ENCODE measurements at places on chromosomes 2 and 18. TPM values are rescaled to one million over a fixed set of nuclear protein-coding genes. Genes with fewer than 3 reads are reported as not detected.

The CRYGD gene
- polyA plus RNA-seq = 0.52 TPM

The BOLL gene
- 0.09 TPM for polyA plus RNA-seq

The RAB6C gene
- polyA plus RNA-seq = 0.21 TPM

GRCh38 chr18:27022477-27022876 lies 157.0 kb upstream of the AQP4 start:
- no peak for DNase-seq

DNA sequence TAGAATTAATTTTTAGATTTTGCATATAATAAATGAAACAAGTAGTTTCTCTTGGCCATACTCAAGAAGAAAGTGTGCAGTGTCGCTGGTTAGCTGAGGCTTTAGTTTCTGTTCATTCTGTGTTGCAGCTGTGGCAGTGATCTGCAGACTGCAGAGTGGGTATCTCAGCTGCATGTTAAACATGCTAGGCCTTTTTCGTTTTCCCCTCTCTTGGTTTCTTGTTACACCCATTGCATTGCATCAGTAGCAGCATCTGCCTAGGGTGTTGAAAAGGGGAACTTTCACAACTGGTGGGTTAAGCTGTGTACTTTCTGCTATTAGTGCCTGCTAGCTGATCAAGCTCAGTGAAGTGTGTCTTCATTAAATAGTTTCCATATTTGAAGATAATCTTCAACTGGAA lies 51.3 kb downstream of the ACSL3 start:
- no peak for DNase-seq

The GREB1L gene
- polyA plus RNA-seq = 1.8 TPM

The HOXD8 gene
- 4.0 TPM for polyA plus RNA-seq

The CYP27A1 gene
- polyA plus RNA-seq = 109 TPM

The PRKAG3 gene
- 0.07 TPM for polyA plus RNA-seq

DNA sequence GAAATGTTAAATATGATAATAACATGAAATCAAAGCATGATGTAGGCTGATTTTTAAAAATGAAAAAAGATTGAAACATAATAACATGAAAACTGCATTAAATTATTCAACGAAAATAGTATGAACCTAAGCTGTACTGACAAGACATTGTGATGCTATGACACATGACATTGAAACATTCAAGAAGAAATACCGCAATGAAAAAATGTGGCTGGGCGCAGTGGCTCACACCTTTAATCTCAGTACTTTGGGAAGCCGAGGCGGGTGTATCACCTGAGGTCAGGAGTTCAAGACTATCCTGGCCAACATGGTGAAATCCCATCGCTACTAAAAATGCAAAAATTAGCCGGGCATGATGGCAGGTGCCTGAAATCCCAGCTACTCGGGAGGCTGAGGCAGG lies 14.6 kb downstream of the CXCR1 start:
- DNase-seq = no peak

DNA sequence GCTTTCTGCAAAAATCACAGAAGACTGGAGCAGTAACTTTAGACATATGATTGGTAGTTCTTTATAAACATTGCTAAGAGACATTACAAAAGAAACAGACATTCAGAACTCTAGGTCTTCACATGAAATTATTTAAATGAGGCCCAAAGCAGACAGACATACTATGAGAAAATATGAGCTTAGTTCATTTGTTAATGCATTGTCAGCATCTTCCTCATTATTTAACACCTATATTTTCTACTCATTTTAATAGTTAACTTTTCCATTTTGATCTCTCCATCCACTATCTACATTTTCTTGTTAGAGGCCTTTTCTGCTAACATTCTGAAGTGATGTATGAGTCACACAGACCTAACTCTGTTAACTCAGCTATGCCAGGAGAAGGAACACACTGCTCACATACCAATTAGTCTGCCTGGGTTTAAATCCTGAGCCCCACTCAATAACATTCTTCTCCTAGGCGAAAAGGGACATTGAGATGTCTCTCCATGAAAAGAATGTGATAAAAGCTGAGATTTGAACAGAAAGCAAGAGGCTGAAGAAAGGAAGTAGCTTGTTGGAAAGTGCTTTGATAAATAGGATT lies 400.3 kb upstream of the PKDCC start:
- DNase-seq = no peak

- DNase-seq = no peak
These were observed 90.5 kb downstream of the ICOS start for GRCh38 chr2:204027091-204027490.

GRCh38 chr2:20563833-20564232 lies 87.1 kb downstream of the HS1BP3 start:
- no peak for DNase-seq

DNA sequence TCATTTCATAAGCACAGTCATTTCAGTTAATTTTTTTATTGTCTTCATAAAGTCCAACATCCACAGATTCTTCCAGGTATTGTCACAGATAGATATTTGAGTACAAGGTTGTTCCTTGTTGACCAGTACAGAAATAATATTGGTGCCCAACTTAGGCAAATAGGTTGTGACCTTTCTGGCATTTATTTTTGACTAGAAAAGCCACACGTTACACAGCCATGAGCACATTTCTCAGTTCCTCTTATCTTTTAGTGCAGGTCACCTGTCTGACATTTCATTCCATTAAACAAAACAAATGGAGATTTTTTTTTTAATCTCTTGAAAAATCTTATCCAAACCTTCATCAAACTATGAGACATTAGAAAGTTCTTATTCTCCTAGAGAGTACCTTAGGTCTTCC lies 428.8 kb downstream of the ZNF521 start:
- no peak for DNase-seq

DNA sequence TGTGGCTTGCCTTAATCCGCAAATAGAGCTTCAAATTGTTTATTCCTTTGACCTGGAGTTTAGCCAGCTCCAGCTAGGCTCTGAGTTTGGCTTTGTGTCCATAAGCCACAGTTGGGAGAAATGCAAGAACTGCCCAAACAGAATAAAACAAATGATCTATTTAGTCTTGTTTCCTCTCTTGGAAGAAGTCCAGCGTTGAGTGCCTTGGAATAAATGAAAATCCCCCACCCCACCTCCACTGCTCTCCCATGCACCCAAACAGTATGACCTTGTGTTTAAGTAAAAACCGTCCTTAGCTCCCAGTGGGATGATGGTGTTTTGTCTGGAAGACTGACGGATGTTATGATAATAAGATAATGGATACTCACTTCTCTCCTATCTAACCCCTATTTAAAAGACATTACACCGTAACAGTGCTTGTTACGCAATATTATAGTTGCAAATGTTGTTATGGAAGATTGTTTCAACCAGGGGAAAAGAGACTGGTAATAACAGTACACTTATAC lies 3.2 kb upstream of the SERPINE2 start:
- no peak for DNase-seq

- DNase-seq = no peak
These were observed 79.6 kb downstream of the TEX51 start for GRCh38 chr2:126978333-126978732.

DNA sequence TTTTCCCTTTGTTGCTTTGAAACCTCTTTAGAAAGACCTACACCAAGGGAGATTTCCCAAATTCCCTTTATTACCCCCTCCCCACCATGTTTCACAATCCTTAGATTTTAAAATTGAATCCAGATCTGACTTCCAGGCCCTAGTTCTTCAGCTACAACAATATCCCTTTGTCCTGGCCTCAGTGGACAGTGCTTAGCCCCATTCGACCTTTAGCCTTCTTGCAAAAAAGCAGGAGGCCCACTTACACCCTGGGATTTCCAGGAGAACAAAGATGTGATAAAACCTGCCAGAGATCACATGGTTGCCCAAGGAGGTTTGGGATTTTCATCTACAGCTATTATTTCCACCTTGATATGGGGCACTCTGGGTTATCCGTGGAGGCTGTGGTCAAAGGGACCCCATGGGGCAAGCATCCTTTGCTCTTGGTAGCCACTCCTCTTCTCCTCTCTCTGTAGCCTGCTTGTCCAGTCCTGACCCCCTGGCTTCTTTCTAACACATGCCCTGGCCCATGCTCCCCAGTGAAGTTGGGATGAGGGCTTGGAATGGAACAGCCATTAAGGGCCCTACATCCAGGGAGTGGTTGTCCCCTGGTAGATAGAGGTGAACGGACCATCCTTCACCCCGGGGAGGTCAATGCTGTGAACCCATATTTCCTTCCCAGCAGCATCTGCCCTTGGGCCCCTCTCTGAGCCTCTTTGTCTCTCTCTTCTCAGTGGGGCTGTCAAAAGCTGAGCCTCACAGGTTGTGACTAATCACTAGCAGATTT lies 267.4 kb downstream of the DYSF start:
- no peak for DNase-seq

DNA sequence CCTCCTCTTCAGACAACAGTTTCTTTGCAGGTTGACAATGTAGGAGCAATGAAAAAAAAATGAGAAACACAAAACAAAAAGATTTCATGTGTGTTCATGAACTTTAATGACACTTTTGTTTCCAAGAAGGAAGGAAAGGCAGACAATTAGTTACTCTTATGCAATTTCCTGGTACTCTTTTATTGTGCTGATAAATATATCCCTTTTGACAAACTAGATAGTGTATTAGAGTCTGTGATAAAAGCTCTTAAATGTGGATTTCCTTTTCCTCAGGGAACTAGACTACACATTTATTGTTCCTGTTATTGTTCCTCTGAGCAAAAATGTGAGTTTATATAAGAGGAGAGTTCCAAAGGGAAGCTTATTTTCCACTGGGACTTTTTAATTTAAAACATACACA lies 188.7 kb upstream of the NRXN1 start:
- DNase-seq = no peak

DNA sequence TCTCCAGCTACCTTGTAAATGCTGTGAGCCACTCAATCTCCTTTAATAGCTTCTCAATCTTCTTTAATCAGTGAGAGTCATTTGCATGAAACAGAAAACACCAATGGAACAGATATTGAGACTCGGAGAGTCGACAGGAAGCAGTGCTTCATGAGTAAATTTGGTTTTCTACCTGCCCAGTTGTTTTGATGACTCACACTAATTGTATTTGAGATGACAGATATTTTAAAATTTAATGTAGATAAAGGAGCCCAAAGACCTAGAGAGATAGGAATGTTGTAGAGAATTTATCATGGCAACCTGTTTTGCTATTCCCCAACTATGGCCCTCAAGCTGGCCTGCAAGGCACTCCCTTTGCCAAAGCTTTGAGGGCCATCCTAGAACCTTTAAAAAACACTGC lies 119.1 kb downstream of the CDC42EP3 start:
- no peak for DNase-seq

The GALR1 gene
- 0.51 TPM for polyA plus RNA-seq

- DNase-seq = peak; percentile 15
These were observed 30.2 kb downstream of the NYAP2 start for GRCh38 chr2:225429717-225430116.

DNA sequence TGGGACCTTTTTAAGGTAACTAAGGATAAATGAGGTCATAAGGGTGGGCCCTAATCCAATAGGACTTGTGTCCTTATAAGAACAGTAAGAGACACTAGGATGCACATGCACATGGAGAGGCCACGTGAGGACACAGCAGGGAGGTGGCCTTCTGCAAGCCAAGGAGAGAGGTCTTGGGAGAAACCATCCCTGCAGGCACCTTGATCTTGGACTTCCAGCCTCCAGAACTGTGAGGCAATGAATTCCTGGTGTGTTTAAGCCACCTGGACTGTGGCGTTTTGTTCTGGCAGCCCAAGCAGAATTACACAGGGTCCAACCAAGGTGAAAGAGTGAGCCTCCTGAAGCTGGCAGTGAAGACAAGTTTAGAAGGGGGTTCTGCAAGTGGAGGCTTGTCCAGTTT lies 89.6 kb upstream of the IL1R2 start:
- no peak for DNase-seq

- peak; percentile 76 for DNase-seq
These were observed 566 bp downstream of the GATA6 start for GRCh38 chr18:22169889-22170420.

- DNase-seq = no peak
These were observed 106.4 kb upstream of the RBBP8 start for GRCh38 chr18:22826726-22827125.

DNA sequence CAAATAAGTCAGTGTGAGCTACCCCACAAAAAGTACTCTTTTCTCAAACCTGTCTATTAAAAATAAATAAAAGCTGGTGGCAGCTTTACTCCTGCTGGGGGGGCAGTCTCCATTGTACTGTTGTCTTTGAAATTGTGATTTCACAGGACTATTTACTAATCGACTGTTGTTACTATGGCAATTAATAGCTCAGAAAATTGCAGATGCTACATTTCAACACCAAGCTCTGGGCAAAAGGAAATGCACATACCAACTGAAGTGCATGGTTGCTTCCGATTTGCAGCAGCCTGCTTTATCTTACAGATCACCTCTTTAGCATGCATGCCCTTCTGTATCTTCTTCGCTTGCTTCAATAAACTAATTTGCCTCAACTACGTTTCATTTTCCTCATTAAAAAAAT lies 117.6 kb upstream of the DAPL1 start:
- DNase-seq = no peak

DNA sequence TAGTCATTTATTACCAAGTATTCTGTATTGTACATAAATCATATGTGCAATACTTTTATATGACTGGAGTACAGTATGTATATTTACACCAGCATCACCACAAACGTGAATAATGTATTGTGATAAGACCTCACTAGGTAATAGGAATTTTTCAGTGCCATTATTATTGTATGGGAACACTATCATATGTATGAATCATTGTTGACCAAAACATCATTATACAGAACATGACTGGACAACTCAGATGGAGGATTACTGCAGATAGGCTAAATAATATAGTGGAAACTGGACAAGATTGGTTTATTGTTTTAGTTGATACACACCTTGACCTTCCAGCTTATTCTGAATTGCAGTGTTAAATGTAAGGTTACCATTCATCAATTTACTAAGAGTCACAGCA lies 33.4 kb downstream of the VAPA start:
- no peak for DNase-seq

- peak; percentile 58 for DNase-seq
These were observed 72.9 kb downstream of the CLHC1 start for GRCh38 chr2:55159037-55159651.

The ITGB1BP1 gene
- polyA plus RNA-seq = 49.6 TPM

DNA sequence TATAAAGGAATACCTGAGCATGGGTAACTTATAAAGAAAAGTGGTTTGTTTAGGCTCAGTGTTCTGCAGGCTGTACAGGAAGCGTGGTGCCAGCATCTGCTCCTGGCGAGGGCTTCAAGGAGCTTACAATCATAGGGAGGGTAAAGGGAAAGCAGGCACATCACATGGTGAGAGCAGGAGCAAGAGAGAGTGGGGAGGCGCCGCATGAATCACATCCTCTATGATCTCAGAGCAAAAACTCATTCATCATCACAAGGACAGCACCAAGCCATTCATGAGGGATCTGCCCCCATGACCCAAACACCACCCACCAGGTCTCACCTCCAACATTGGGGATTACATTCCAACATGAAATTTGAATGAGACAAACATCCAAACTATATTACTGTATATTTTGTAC lies 32.5 kb downstream of the R3HDM1 start:
- no peak for DNase-seq
